ENCODE measurements at places on chromosomes 13 and 19. TPM values are rescaled to one million over a fixed set of nuclear protein-coding genes. Genes with fewer than 3 reads are reported as not detected.

Gene CHAF1A
- 24.0 TPM for total RNA-seq

Gene FXYD1
- 0.08 TPM for total RNA-seq

Gene CEACAM21
- not detected for total RNA-seq

Gene IZUMO4
- total RNA-seq = 0.40 TPM

Gene TMEM145
- total RNA-seq = 2.8 TPM

Gene CGB5
- 0.88 TPM for total RNA-seq

Gene CNN1
- total RNA-seq = 0.45 TPM

Gene ZBTB32
- total RNA-seq = not detected

Gene FGF9
- total RNA-seq = not detected

Gene PLA2G4C
- 11.9 TPM for total RNA-seq

Gene PSG11
- total RNA-seq = not detected

Gene ADPRHL1
- 15.5 TPM for total RNA-seq

Gene B3GNT8
- 0.21 TPM for total RNA-seq

Gene LENG9
- total RNA-seq = 8.0 TPM

All from A549 treated with CORT108297 at 1 μM for 4 hours (cell line).